ENCODE measurements at places on chromosomes 6 and 20.

GRCh38 chr20:63252284-63252711 lies 2.0 kb downstream of the NKAIN4 start:
- H3K27me3 ChIP-seq, result peaks cover 19% of the 10 kb centered on the region
- peaks cover 39% of the 10 kb centered on the region for H3K36me3 ChIP-seq
- no peak overlapping the region for H3K4me3 ChIP-seq
- peaks cover 76% of the 10 kb centered on the region for H3K4me1 ChIP-seq
- no peak overlapping the region for H3K27ac ChIP-seq

- H3K27me3 ChIP-seq, result no peaks in the 10 kb centered on the region
- no peak for DNase-seq
- no peak overlapping the region for H3K27ac ChIP-seq
These were observed 5.9 kb upstream of the NOX3 start for GRCh38 chr6:155461556-155461955.

- H3K27ac ChIP-seq, result no peak overlapping the region
- no peak for DNase-seq
These were observed 30.2 kb downstream of the CHRNA4 start for GRCh38 chr20:63330940-63331339.

- H3K4me3 ChIP-seq, result no peak overlapping the region
- no peaks in the 10 kb centered on the region for H3K36me3 ChIP-seq
- no peaks in the 10 kb centered on the region for H3K27me3 ChIP-seq
- H3K27ac ChIP-seq, result no peak overlapping the region
- peak; percentile 51 for DNase-seq
These were observed 38.9 kb upstream of the FILIP1 start for GRCh38 chr6:75532521-75532920.

DNA sequence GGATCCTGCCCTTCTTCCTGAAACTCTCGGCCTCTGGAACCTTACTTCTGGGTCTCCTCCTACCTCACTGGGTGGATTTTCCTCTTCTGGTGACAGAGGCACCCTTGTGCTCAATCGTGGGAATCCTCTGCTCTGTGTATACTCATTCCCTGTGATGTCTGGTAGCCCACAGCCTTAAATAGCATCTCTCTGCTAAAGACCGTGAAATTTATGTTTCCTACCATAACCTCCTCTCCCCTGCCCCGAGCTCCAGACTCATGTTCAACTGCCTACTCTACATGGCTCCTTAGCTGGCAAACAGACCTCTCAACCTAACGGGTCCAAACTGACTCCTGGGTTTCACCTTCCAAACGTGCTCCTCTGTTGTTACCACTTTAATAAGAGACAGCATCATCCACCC lies 9.9 kb downstream of the MMP9 start:
- H3K4me3 ChIP-seq, result no peak overlapping the region
- H3K4me1 ChIP-seq, result peaks cover 20% of the 10 kb centered on the region
- no peaks in the 10 kb centered on the region for H3K36me3 ChIP-seq
- H3K27ac ChIP-seq, result no peak overlapping the region

DNA sequence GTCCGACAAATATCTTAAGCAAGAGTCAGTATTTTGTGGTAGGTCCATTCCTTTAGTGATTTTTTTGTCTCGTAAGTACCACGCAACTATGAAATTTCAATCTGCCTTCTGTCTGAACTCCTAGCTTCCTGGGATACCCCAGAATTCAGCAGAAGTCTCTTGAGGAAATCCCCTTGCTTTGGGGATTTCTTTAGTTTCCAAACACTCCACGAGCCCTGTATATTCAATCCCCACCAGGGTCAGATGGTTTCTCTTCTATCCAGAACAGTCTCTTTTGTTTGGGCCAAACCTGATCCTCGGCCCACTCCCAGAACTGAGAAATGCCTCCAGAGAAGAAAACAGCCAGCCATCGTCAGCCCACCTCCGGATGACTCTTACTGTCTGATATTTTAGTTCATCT lies 113.0 kb downstream of the CHD6 start:
- no peaks in the 10 kb centered on the region for H3K27me3 ChIP-seq
- no peak overlapping the region for H3K4me3 ChIP-seq
- peaks cover 11% of the 10 kb centered on the region for H3K36me3 ChIP-seq
- DNase-seq, result no peak
- H3K4me1 ChIP-seq, result peaks cover 8% of the 10 kb centered on the region
- H3K27ac ChIP-seq, result no peak overlapping the region

Data from mesenchymal stem cell (in vitro differentiated cells and primary cell).